ENCODE measurements at places on chromosomes 6 and 20.

- DNase-seq: no peak
Observed at GRCh38 chr6:65819152-65819551, 112.1 kb upstream of the EYS start.

GRCh38 chr20:22315771-22316170 is 268.6 kb downstream of the FOXA2 start:
- no peak for DNase-seq

DNA sequence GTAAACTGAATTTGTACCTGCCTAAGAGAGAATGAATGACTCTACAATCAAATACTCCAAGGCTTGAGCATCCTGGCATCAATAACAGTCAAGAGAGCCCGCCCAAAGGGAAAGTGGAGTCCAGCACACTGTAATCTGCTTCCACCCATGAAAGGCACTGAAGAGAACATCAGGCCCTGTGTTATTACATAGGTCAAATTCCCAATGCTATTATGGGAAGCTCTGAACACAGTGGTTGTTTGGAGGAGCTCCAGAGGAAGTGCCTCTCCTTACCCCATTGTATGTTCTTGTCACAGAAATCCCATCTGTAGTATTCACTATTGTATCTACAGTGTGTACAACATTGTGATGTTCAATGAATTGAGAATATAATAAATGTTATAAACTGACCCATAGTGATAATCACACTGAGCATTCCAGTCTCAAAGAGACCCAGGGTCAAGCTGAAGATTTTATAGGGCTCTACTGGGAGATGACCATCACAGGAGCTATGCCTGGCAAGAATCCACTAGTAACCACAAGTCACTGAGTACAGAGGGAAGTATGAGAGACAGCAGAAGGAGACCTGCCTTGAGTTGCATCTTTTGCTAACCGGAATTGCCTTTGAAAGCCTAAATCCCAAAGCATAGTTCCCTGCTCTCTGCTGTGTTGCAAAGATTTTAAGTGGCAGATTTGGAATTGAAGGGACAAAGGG is 446.7 kb downstream of the GJA1 start:
- DNase-seq: no peak

GRCh38 chr6:139262519-139263300 is 29.1 kb downstream of the TXLNB start:
- DNase-seq: no peak

DNA sequence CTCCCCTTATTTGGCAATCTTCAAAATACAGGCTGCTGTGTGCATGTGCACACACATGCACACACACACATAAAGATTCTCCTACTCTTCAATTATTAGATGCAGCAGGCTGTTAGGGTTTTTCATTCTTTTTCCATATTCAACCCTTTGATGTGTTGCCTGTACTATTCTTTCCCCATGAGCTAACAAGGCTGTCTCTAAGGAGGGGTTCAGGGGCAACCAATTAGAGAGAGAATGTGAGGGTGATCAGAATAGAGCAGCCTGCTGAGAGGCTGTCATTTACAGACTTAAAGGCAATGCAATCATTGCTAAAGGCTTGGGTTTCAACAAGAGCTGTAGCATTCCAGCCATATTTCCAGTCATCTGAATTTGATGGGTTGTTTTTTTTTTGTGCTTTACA is 467.4 kb upstream of the ID4 start:
- no peak for DNase-seq

All from cerebellar nuclear complex (tissue), 1 donor.